ENCODE measurements at places on chromosomes 6 and 20.

- peak; percentile 85 for DNase-seq
Measured at GRCh38 chr6:124962639-124963415, 590 bp downstream of the RNF217 start.

- no peak for DNase-seq
Measured at GRCh38 chr6:138159246-138159645, 2.5 kb upstream of the ARFGEF3 start.

DNA sequence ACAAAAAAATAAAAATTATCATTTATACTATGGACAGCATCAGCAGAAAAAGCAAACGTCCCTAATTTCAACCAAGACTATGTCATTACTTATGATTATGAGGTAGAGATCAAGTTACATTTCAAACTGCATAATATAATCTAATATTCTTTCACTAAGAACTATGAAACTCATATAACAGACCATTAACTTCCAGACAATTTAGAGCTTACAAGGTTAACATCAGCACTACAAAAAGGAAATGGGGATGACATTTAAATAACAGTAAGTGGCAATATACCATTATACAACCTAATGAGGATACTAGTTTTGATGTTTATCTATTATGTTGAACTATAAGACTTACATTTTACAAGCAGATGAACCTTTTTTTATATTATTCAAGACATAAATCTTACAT, 261.0 kb upstream of the THEMIS start:
- no peak for DNase-seq

GRCh38 chr20:62202676-62203377, 17.3 kb downstream of the HRH3 start:
- peak; percentile 75 for DNase-seq

DNA sequence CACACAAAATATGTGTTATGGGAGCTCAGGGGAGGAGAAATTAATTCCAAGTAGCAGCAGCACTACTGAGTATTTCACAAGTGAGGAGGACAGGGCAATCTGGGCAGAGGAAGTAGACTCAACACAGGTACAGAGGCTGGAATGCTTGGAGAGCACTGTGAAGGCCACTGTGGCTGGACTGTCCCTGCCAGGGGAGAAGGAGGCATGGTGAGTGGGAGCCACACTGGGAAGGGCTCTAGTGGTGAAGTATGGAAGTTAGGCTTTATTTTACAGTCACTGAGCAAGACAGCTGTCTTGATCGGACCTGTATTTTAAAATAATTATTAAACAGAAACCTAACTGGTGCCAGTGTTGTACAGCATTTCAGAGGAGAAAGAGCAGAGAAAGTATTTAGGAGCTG, 28.8 kb downstream of the FAM229B start:
- DNase-seq = no peak

GRCh38 chr6:4543596-4543995, 232.6 kb upstream of the CDYL start:
- DNase-seq = no peak

DNA sequence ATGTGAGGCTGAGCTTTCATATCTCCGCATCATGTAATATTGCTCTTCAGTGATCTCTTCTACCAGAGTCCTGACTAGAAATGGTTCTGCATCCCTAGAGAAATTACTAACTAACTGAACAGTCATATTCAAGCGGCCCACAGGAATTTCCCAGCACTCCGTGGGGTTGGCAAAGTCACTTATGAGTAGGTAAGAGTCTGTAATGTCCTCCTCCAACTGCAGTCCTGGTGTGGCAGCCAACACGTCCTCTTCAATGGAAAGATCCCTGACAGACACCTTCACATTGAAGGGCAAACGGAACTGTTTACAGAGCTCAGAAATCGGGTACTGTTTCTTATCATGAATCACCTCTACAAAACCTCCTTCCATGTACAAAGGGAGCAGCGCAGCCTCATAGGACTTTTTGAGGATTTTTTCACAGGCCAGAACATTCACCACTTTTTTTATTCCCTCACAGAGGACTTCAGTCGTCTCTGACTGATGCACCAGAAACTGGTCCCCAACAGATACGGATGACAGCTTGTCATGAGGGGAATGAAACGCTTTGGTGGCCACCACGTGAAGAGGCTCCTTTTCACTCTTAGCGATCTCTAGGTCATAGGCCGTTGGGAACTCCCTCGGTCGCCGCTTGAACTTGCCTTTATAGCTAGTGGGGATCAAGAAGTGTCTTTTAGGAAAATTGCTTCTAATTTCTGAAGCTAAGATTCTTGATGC, 87.7 kb downstream of the THEMIS start:
- peak; percentile 24 for DNase-seq

GRCh38 chr20:5535125-5535756, 215.0 kb upstream of the SHLD1 start:
- no peak for DNase-seq

DNA sequence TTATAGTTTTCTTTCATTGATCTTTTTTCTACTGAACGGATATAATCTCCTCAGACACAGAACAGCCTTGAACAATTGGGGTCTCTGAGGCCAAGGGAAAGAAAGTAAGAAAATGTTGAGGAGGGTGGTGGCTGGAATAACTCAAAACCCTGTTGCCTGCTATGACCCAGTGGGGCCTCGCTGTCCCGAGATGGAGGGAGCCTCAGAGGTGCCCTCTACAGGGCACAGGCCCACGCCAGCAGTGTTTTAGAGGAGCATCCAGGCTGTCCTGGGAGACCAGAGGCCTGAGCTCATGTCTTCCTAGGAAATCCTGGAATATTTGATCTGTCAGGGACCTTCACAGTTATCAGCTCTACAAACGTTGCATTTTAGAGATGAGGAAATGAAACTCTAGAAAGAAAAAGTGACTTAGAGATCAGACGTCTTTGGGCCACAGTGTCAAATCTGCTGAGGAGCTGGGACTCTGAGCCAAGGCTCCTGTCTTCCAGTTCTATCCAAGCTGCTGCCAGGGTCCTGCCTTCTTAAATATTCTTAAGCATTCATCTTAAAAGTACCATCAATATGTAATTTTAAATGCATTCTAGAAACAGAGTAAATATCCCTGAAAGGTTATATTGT, 26.3 kb downstream of the ALDH5A1 start:
- DNase-seq = no peak

DNA sequence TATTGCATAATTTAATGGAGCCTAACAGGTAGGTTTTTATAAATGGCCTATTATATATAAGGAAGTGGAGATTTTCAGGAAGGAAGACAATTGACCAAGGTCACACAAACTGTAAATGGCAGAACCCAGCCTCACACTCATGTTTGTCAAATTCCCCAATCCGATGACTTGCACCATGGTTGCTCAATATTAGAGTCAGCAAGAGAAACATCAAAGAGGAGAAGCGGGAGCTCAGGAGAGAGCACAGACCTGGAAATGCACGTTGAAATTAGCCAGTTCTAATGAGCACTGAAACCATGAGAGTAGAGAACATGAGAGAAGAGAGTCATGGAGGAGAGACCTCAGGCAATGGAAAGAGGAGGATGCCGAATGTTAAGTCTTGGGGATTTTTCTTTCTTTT, 13.5 kb upstream of the MLIP start:
- no peak for DNase-seq
